Muscle of arm (tissue), 14 donors: ENCODE measurements at places on chromosomes 2 and 18.

GRCh38 chr2:105509269-105510086 lies 110.6 kb upstream of the FHL2 start:
- no peak for DNase-seq

- peak; percentile 28 for DNase-seq
Observed at GRCh38 chr2:201806442-201807170, at the start of gene CDK15. CDK15 (plus strand) TSS chr2:201806537; CDS start chr2:201806665, 128 bp downstream.

DNA sequence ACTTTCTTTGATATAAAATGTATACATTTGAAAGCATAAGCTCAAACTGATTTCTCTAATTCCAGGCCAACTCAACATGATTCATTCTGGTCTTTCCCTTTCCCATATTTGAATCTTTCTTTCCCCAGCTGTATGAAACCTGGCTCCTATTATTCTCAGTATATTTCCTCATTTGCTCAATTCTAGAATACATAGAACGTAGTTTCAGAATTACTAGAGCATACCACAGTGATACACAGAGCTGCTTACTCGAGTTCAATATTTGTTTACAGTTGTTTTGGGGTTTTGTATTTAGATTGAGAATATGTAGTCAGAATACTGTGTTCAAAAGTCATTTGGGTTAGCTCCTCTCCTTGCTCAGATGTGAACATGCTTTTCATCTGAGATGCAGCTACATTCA lies 43.0 kb downstream of the TNFRSF11A start:
- DNase-seq: no peak

DNA sequence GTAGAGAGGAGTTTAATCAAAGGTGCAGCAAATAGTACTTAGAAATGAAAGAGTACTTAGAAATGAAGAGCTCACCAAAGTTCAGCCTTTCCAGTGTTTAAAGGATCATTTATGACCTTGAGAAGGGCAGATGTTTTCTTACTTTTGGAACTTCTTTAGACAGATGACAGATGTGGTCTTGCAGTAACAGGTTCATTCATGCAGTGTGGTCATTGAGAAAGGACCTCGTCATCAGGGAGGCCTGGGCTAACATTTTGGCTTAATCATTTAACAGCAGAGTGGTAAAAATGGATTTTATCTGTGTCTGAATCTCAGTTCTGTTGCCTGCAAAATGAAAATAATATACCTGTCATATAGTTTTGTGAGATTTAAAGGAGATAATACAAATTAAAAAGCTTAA lies 75.1 kb upstream of the NT5C1B start:
- DNase-seq: no peak

- DNase-seq: no peak
Observed at GRCh38 chr2:147553775-147554271, 291.0 kb upstream of the ACVR2A start.

DNA sequence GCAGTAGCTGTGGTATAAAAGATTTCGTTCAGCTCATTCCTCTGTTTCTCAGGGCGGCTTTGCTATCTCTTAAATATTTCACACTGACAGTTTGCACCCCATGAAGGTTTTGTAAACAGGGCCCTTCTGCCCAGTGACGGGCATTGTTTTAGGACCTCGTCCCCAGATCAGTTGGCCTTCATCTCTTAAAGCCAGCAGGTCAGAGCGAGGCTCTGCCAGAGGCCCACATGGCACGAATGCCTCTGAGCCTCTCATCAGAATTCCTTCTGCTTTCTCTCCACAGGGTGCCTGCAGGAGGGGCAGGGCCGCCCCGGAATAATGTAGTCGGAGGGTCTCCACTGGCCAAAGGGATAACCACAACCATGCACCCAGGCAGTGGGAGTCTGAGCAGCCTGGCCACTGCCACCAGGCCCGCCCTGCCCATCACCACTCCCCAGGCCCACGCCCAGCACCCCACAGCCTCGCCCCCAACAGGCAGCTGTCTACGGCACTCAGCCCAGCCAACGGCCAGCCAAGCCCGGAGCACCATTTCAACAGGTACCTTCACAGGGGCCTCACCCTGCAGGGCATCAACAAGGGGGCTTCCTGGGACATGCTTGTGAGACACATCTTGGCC lies 177.0 kb downstream of the SEPTIN10 start:
- DNase-seq: no peak

GRCh38 chr2:55056024-55056521 lies 5.8 kb upstream of the RTN4 start:
- DNase-seq: no peak

DNA sequence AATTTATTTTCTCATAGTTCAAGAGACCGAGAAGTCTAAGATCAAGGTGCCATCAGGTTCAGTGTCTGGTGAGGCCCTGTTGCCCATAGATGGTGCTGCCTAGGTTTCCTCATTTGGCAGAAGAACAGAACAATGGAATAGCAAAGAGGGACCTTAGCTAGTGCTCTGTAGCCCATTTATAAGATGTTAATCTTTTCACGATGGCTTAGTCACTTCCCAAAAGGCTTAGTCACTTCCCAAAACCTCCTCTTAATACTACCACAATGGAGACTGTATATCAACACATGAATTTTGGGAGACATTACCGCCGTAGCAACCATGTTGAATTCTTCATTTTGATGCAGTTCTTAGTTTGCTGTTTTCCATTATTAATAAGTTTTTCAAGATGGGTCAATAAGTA lies 246.3 kb upstream of the NRP2 start:
- no peak for DNase-seq

- DNase-seq: no peak
Observed at GRCh38 chr2:18484625-18485024, 75.8 kb downstream of the RDH14 start.

GRCh38 chr18:40867459-40867858 lies 1087.6 kb upstream of the PIK3C3 start:
- no peak for DNase-seq

GRCh38 chr2:194252127-194252526 lies 1404.9 kb upstream of the SLC39A10 start:
- DNase-seq: no peak

DNA sequence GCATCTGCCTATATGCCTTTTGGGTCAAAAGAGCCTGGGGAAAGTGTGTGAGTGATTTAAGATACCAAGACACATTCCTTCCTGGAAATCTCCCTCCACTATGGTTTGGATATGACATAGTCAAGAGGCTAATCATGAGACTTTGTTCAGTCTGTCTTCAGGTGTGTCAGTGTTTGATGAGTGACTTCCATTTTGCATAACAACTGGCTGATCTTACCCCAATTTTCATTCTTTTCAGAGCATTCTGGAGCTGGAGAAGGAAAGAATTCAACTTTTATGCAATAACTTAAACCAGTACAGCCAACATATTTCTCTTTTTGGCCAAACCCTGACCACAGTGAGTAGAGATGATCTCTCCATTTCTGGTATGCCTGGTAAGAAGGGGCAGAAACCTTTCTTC lies 39.4 kb downstream of the SPC25 start:
- DNase-seq: no peak

DNA sequence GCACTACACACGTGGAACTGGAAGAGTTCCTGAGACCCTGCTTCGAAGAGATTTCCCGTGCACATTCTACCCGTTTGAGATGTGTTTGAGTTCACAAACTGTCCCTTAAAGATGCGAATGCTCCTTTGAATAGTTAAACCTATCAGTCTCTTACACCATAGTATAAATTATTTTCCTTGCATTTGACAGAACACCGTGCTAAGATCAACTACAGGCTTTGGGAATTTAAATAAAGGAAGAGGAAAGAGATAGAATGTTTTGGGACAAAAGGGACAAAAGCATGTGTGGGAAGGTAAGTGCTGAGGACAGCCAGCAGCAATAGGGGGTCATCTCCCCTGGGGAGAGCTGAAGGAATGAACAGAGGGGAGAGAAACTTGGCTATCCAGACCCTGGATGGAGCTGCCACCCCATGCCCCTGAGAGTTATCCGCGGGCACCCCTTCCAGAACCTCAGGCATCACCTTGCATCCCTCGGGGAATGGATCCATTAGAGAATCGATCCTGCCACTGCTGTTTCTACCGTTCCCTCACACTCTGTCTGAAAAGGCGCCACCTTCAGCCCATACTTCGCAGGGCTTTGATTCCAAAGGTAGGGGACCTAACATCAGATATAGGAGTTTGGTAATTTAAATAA lies 888 bp upstream of the ADCY3 start:
- no peak for DNase-seq

GRCh38 chr2:81481242-81481993 lies 1176.9 kb upstream of the LRRTM1 start:
- DNase-seq: no peak

DNA sequence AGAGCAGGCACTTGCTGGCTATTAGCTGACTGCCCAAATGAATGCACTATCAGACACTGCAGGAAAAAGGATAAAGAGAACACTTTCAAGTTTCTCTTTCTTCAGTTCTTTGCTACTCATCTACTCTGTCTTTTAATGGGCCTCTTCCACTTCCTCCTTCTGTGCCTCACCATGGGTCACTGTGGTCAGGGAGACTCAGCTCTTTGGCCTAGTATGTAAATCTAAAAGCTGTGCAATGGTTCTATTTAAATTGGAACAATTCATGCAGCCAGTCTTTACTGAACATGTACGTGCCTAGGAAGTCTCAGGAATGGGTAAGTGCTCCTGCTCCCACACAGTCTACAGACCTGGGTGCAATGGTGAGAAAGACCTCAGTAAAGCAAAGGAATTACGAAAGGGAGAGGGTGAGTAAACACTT lies 79.1 kb upstream of the DNMT3A start:
- DNase-seq: no peak

- DNase-seq: no peak
Observed at GRCh38 chr2:170971071-170971470, 42.0 kb downstream of the GORASP2 start.

DNA sequence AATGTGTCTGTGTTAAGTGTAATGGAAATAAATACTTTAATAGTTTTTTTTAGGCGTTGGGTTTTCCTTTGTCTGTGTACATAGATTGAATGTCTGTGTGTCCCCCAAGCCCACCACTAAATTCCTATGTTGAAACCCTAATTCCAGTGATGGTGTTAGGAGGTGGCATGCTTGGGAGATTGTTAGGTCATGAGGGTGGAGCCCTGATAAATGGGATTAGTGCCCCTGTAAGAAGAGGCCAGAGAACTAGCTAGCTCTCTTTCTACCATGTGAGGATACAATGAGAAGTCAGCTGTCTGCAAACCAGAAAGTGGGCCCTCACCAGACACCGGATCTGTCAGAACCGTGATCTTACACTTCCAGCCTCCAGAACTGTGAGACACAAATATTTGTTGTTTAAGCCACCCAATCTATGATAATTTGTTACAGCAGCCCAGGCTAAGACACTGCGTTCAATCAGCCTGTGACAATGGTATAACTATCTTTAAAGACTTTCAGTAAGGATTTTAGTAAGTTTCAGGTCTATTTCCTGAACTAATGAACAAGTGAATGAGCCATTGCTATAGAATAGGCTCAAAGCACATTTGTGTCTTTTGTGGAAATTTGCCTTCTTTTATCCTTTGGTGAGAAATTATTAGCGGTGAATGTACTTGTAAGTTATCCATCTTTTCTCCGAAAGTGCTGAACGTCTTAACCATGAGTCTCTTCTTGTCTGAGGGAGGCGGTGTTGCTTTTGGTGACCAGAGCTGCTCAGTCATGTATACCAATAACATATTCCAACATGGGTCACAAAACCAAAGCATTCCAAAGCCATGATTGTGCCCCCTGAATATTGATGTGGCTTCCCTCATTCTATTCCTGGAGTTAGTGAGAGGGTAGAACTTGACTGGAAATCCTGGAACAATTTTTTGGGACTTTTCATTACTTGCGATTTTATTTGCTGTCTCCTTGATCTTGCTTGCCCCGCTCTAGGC lies 29.6 kb upstream of the IL1R1 start:
- DNase-seq: no peak

DNA sequence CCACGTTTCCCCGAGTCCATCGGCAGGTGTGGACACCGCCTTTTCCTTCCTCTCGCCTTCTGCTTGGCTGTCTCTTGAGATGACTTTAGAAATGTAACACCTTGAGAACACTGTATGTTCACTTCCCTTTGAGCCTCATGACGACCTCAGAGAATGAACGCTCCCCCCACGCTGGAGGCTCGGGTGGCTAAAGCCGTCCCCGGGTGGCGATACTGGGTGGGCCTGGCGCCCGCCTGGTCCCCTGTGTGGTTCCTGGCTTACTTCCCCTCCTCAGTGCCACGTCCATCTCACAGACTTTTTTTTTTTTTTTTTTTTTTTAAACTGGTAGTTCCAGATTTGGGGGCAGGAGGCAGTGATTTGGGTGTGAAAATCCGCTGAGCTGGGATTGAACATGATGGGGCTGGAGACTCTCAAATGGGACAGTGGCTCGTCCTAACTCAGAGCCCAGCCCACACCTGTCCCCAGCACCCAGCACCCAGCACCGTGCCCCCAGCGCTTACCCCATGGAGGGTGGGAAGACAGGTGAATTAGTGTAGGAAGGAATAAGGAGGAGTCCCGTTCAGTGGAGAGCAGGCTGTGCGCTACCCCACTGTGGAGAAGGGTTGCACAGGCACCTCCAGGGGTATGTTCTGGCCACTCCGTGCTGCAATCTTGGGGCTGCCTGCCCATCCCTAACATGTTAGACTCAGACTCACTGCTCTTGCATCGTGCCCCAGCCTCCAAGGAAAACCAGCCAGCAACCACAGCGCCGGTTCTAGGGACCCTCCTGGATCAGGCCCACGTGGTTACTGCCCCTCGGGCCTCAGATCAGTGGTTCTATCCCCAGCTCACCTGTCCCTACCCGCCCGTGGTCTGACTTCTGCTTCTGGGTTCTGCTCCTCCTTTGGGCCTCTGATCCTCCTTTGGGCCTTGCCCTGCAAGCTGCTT lies 174.0 kb downstream of the ASB1 start:
- no peak for DNase-seq

DNA sequence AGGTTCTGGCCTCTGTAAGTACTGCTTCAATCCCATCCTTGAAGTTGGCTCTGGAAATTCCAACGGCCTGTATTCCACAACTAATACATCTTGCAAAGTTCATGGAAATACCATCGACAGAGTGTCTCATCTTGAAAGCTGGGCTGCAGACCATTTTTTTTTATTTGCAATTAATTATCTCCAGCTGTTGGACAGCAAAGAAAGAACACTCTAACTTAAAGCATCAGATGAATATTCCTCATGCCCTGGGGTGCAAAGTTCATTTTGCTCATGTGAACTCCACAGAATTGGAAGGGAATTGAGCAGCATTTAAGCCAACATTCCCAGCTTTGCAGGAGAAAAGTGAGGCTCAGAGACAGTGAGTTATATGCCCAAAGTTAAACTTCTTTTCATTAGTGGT lies 96.5 kb upstream of the PIEZO2 start:
- DNase-seq: peak; percentile 90

DNA sequence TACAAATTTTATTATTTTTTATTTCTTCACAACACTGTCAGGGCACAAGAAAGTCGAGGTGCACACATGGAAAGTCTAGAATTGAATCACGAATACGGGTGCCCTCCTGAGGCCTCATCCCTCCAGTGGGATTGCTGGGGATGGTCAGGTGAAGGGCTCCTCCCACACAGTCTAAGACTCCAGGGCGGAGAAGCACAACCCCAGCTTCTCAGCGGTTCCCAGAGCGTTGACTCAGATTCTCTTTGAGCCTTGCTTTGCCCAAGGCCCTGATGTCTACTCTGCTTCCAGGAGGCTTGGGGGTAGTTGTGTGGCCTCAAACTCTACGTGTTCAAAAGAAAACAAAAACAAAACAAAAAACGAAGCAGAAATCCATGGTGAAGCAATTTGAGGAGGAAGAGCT lies 108.4 kb downstream of the LYPD6B start:
- DNase-seq: no peak

GRCh38 chr2:65765376-65765775 lies 333.0 kb upstream of the SPRED2 start:
- DNase-seq: no peak

GRCh38 chr2:12070153-12070552 lies 323.7 kb downstream of the LPIN1 start:
- DNase-seq: no peak

GRCh38 chr18:48766026-48766425 lies 184.7 kb downstream of the SMAD7 start:
- no peak for DNase-seq

- no peak for DNase-seq
Observed at GRCh38 chr2:65881592-65881991, 449.2 kb upstream of the SPRED2 start.
